ENCODE measurements at places on chromosomes 5 and 9.

- DNase-seq, result no peak
These were observed 50.1 kb upstream of the SMAD5 start for GRCh38 chr5:136082390-136083193.

GRCh38 chr5:33850100-33850594 lies 41.6 kb downstream of the ADAMTS12 start:
- DNase-seq, result no peak

DNA sequence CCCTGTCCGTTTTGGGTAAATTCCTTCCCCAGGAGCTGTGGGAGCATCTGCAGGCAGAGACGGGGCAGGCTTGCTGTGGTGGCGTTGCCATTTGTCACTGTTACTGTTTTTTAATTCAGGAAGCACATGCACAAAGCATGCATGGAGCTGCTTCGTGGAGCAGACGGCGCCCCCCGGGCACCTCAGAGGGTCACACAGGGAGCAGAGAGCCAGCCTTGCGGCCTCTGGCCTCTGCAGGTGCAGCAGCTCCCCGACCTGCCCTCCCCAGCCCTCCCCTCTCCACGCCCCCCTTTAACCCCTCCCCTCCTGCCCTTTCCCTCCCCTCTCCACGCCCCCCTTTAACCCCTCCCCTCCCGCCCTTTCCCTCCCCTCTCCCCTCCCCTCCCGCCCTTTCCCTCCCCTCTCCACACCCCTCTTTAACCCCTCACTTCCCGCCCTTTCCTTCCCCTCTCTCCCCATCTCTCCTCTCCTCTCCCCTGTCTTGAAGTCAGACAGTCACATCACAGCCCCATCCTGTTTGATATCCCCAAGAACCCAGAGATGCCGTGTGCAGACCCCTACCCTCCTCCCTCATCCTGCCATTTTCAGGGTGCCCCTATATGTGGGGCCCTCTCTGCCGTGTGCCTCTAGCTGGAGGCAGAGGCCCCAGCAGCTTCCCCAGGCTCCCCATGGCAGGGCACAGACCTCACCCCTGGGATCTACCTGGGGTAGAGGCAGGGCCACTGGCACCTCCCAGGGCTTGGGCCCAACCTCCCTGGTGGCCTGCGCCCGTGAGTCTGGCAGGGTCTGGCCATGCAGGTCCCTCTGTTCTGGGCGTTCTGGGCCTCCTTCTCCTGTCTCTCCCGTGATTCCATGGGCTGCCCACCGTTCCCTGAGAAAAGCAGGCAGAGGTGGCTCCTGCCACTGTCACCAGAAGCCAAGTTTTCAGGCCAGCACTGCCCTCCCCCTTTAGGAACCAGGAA lies 29.6 kb upstream of the UBAC1 start:
- DNase-seq, result peak; percentile 41

DNA sequence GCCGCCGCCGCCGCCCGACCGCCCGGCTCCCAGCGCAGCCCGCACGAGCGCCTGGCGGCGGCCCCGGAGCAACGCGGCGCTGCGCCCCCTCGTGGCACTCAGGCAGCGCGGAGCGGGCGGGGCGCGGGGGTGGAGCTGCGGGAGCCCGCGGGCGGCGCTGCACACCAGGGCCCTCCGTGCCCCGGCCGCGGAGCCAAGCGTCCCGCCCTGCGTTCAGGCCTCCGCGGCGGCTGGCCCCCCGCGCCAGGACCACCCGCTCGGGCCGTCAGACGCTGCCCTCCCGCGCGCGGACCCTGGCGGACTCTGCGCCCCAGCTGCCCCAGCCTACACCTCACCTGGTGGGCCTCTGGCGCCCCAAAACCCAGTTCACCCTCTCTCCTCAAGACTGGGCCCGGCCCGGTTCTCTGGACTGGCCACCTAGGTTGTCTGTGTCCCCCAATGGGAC lies at the start of gene RASGEF1C:
Gene RASGEF1C, minus strand, starts transcription at position 75 of the 445 bp plus-strand sequence. CDS start 71,159 bp downstream, outside the sequence.
- DNase-seq, result peak; percentile 73
